ENCODE measurements at places on chromosomes 7 and 10.
A peak's percentile ranks its signal among the peaks of the same experiment; 100 is the strongest.

DNA sequence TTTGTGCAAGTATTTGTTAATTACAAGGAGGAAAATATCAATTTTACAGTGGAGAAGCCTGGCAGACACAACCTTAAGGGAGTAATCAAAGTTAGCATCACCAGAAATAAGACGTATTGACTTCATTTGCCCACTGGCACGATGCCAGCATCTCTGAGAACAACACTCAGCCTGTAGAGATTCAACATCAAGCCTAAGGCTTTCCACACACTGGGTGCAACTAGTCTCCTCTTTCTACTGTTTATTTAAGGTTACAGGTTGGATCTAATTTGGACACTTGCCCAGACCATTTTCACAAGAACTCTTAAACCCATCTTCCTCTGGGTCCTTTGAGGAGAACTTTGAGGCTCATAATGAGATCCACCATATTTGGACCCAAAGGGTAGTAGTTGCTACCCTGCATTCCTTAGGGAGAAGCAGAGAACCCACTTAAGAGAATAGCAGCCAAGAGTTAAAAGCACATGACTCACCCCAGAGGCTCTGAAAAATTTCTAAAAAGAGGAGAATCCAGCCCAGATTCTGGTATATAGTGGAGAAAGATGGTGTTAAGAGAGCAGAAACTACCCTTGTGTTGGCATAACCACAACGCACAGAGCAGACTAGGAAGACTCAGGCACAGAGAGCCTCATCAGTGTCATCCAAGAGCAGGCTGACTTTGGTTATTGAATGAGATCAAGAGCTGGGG, 97.3 kb downstream of the CCDC71L start:
- peak; percentile 47 for DNase-seq

DNA sequence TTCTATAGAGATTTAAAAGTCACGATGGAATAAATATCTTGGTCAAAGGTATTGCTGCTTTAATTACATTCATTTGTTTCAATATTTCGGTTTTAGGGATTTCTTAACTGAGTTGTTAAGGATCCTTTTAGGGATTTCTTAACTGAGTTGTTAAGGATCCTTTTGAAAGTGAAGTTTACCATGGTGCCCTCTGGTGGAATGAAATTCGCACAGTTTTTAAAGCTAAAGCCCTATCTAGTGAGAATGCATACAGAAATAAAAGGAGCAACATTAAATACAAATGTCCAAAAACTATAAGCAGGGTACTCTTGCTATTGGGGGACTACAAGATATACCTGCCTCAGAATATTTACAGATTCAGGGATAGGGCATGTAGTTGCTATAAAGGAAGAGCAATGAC, 193.7 kb downstream of the RNLS start:
- DNase-seq: peak; percentile 7

DNA sequence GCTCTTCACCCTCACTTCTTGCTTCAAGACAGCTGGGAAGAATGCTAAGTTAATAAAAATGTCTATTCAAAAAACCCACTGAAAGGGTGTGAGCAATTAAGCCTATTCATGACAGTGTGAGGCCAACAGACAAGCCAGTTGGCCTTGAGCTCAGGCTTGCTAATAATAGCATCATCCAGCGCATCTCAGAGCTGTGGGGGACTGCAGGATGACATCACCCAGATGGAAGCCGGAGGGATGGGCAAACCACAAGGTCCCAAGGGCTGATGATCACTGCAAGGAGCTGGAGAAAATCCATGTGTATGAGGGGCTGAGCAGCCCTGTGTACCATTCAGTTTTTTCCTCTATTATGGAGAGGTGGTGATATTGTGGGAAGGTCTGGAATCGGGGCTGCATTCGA, 770.4 kb downstream of the TNS3 start:
- no peak for DNase-seq

DNA sequence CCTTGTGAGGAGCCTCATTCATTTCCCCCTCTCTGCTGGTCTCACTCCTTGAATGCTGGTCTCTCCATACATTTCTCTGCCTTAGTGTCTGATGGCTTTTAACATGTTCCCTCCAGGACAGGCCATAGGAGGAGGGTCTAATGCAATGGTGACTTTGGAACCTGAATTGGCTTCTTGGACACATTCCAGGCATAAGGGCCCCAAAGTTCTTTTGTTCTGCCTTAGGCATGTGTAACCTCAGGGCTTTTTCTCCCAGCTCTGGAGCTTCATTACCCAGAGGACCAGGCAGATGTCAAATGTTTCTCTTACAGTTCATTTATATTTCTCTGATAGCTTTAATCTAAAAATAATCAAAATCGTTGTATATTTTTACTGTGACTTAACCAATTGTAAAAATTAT, 162.6 kb downstream of the SDK1 start:
- no peak for DNase-seq

GRCh38 chr10:99527526-99528493, 4.9 kb upstream of the NKX2-3 start:
- DNase-seq: peak; percentile 51

GRCh38 chr7:76291351-76292212, 10.9 kb upstream of the HSPB1 start:
- peak; percentile 50 for DNase-seq

DNA sequence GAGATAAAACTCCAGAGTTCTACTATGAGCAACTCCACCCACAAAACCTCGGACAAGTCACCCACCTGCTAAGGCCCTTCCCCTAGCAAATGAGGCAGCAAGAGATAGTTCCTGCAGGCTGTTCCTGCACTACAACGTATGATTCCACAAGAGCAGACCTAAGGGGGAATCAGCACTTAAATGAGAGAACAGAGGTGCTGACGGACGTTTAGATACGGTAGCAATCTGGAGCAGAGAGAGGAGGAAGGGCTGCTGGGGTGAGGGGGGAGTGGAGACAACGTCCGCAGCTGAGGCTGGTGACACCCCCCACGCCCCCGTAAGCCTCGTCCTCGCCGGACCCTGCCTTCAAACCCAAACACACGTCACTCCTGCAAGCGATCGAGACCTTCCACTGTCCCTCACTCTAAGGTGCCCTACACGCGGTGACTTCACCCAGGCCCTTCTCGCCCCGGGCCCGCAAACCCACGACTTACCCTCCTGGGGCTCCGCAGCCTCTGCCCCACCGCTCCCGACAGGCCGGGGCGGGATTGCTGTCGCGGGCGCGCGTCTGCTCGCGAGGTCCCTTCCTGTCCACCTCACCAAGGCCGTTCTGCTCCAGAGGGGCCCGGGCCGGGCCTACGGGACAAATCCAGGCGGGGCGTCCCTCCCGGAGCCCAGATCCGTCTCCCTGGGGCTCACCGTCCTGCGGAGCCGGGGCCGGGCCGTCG, 635 bp downstream of the ZNF12 start:
- DNase-seq: no peak

DNA sequence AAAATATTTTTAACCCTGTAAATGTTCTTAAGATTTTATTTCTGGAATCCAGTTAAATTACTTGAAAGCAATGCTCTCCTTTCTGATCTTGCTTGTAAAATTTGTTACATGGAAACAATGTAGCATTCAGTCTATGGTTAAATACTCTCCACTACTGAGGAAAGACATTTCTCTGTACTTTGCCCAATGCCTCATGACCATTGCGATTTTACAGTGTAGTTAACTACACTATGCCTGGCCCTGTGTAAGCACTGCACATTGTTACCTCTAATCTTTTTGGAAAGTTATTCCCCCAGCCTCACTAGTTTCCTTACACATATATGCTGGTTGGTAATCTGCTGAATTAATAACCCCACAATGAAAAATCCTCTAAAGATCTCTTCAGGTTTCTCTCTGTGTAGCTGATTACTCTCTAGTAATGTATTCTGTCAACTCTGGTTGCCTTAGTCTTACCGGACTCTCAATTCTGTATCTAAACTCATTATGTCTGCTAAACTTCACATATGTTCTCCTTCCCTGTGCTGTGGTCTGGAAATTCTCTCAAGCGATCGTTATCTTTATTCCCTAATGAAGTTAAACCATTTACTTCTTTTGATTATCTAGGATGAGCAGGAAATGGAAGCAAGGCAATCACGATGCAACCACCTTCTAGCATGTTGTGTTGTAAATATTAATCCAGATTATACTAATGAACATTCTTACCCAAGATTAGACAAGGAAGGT, 58.7 kb upstream of the TMEM106B start:
- DNase-seq: no peak

DNA sequence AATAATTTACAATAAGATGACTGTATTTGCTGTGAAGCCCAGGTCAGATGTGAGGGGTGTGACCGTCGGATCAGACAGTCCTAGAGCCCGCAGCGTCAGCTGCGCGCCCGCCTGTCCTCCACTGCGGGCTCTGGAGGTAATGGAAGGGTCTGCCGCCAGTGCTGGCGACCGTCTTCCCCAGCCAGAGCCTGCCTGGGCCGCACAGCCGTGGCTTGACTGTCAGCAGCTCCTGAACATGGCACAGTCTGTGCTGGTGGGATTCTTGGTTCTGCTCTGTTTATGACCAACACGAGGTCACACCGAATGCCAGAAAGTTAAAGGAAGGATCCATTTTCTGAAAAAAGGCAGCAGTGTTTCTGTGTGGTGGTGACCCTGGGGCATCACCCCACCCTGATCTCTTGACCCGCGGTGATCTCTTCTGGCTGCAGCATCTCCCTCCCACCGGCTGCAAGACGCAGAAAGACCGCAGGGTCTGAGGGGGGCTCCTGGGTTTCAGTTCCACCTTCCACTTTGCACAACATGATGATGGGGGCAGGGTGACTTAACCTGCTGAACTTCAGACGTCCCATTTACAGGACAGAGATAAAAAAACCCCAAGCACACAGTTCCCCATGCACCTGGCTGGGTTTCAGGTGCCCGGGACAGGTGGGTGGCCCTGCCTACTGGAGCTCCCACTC, 103.7 kb downstream of the DNAJB6 start:
- no peak for DNase-seq

DNA sequence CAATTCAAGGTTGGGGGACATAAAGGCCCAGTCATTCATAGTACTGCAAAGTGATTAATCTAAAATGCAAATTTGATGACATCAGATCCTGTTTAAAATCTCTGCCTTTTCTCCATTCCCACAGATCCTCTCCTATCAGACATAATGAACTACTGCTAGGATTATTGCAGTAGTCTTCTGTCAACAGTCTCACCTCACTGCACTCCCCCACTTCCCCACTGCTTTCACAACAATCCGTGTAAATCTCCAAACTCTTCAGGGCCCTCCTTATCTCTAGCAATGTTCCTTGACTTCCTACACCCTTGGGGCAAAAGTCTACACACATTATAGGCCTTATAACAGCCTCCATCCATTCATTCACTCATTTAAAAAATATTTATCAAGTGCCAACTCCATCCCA, 112.4 kb downstream of the KBTBD2 start:
- DNase-seq: no peak

DNA sequence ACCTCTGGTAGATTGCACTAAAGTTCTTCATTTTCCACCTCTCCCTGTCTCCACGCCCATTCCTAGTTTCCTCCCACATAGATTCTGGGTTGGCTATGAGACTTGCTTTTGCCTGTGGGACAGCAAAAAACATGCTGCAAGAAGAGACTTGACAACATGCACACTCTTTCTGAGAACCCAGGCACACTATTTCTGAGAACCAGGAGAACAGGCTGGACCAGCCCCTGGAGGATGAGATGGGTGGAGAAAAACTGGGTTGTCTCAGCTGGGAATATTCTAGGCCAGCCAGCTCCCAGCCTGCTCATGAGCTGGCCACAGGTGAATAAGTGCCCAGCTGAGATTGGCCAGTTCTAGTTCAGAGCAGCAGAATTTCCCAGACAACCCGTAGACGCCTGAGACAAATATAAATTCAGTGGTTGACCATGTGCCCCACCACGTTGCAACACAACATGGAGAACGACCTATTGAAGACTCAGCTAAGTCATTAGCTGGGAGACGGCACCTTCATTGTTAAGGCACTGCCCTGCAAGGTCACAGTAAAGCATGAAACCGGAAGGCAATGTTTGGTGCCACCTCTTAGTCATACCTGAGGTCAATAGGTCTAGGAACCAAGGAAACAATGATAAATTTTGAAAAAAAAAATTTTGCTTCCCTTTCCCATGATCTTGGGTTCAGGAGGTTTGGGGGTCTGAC, 92.7 kb upstream of the AKR1E2 start:
- no peak for DNase-seq

DNA sequence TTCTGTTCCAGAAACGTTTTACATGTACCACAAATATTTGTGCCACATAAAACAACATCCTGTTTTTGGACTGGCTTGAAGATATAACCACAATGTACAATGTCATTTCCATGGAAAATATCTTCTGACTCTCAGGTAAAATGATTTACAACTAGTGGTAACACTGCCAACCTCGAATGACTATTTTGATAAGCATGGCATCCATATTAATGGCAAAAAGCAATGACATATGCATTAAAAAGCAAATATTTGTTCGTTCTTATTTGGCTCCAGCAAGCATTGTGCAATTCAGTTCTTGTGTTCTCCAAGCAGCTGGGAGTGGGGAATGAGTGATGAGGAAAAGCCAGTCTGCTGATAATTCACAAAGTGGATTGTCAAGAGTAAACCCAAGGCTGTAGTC, 289.0 kb downstream of the PLXDC2 start:
- peak; percentile 10 for DNase-seq

DNA sequence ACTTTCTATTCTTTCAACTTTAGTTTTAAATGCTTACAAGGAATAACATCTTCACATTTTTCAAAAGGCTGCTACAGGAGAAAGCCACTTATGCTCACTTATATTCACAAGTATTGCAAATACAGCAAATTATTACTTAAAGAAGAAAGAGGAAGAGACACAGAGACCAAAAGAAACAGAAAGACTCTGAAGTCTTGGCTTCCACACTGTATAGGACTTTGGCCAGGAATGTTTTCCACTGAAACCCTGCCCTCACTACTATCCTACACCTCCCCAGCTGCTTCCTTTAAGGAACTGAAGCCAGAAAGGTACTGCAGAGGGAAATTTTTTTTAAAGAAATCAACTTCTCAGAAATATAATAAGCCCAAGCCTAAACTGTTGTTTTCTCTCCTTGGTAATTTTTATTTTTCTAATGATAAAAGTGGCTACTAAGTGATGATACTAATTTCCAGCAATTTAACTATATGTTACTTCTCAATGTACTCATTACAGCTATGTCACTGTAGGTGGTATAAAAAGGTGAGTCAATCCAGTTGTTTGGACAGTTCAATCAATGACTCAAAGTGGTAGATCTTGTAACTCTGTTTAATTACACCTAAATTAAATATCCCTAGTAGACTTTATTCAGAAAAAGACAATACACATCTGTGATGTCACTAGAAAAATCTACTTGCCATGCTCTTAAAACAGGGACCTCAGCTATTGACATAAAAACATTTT, 231.6 kb downstream of the GRM8 start:
- DNase-seq: no peak

- DNase-seq: no peak
These were observed 139.3 kb downstream of the GLI3 start for GRCh38 chr7:42097752-42098151.

DNA sequence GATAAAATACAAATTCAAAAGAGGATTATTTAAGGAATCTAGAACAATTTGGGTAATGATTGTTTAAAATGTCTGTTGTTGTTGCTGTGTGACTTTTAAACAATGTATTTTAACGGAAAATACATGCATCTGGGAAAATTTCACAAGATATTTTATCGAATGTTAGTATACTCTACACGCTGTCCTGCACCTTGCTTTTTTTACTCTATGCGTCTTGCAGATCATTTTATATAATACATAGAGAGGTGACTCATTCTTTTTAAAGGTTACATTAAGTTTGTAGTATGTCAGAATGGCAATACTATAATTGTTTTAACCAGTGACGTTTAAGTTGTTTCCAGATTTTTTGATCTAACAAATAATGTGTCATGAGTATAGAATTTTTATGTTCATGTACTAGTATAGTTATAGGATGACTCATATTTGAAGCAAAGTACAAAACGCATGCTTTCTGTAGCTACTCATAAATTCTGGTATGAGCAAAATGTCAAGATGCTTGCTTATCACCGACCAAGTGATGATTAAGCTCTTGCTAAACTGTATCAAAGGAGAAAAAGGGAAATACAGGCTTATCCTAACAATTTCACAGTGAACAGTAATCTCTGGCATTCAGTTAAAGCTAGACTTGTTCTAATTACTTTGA, 4.9 kb downstream of the DKK1 start:
- DNase-seq: no peak
